Hair follicular keratinocyte (primary cell): ENCODE measurements at places on chromosomes 12 and 14. TPM values are rescaled to one million over a fixed set of nuclear protein-coding genes. Genes with fewer than 3 reads are reported as not detected.

The BEGAIN gene
- 1.1 and 3.0 TPM in 2 replicates for total RNA-seq

The KRT83 gene
- not detected in 2 replicates for total RNA-seq

The EMP1 gene
- total RNA-seq: 54.3 and 135 TPM in 2 replicates

The WNT1 gene
- total RNA-seq: not detected in 2 replicates

The PRH2 gene
- not detected in 2 replicates for total RNA-seq

The KRT74 gene
- total RNA-seq: not detected in 2 replicates

The DBX2 gene
- total RNA-seq: not detected in 2 replicates

The NEUROD4 gene
- total RNA-seq: not detected in 2 replicates

The PDZRN4 gene
- total RNA-seq: not detected in 2 replicates

The RNASE3 gene
- total RNA-seq: not detected in 2 replicates

The BICDL1 gene
- 14.5 and 20.5 TPM in 2 replicates for total RNA-seq

The CLEC7A gene
- total RNA-seq: not detected in 2 replicates

The ARHGEF40 gene
- 6.4 and 13.7 TPM in 2 replicates for total RNA-seq

The ART4 gene
- total RNA-seq: not detected in 2 replicates

The KRT6C gene
- total RNA-seq: 11.7 and 19.2 TPM in 2 replicates

The NTS gene
- total RNA-seq: not detected in 2 replicates

The CIROP gene
- total RNA-seq: not detected in 2 replicates

The HSPA2 gene
- total RNA-seq: 10.3 and 18.1 TPM in 2 replicates

The ALG10B gene
- 1.9 and 2.2 TPM in 2 replicates for total RNA-seq

The OVCH1 gene
- total RNA-seq: under 0.01 TPM in 1 of 2 replicates, not detected in the other

The KRT8 gene
- total RNA-seq: 61.1 and 107 TPM in 2 replicates

The ACOT6 gene
- total RNA-seq: not detected in 2 replicates

The GARIN6 gene
- total RNA-seq: not detected in 2 replicates

The ACSM4 gene
- total RNA-seq: not detected in 2 replicates
